Suppressor macrophage treated with lipopolysaccharide for 4 hours (primary cell): ENCODE measurements at places on chromosomes 12 and 14.

DNA sequence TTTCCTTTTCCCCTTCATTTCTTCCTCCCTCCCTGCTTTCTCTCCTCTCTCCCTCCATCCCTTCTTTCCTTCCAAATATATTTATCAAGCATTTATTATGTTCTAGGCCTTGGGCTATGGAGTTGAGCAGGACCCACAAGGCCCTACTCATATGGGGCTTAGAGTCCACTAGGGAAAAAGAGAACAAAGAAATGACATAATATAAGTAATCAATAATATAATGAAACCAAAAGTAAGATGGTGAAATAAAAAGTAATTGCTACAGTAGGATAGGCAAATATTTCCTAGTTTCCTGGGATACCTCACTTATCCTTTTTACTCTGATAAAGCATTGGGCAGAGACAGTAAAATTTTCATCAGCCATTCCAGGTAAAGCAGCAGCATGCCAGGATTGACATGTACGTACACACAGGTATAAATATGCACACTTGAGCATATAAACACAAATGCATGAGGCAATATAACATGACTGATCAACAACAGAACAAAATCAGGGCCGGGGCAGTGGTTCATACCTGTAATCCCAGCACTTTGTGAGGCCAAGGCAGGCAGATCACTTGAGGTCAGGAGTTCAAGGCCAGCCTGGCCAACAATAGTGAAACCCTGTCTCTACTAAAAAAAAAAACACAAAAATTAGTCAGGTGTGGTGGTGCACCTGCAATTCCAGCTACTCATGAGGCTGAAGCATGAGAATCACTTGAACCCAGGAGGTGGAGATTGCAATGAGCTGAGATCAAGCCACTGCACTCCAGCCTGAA, 35.5 kb upstream of the CSRP2 start:
- no peak for DNase-seq

DNA sequence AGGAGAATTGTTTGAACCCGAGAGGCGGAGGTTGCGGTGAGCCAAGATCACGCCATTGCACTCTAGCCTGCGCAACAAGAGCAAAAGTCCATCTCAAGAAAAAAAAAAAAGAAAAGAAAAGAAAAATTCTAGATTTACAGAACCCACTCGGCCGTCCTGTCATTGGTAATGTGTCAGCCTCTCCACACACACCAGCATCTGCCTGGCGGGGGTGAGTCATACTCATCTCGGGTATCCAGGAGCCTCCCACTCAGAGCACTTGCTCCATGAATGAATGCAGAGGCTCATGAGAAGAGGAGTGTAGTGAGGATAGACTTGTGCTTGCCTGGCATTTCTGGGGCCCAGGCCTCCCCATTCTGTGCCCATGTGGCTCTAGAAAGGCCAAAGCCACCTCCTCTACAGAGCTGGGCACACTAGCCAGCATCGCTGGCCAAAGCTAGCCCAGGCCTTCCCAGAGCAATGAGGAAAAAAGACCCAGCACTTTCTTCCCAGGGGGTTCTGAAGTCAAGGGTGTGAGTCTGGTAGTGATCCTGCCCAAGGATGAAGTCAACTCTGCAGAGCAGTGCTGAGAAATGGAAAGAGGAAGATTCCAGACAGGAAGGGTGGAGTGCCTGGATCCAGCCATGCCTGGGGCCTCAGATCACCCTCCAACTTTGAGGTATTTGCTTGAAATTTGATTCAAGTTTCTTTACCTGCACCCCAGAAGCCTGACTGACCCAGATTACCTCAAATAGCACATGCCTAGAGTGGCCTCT, 31.2 kb upstream of the KLC1 start:
- peak; percentile 43 for DNase-seq

DNA sequence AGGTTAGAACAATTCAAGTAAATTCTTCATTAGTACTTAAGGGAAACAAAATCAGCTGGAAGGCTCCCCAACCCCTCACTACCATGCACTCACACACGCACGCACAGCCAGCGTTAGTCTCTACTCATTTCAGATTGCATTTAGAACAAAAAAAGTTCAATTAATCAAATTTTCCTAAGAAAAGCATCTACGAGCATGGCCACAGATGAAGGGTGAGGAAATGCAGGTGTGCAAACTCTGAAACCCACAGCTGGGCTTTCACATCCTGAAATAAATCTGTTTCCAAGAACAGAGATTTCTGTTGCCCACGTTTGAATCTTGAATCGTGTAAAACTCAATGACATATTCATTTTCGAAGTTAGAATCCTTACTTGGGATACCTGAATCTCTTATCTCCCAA, 62.6 kb downstream of the SEL1L start:
- no peak for DNase-seq

DNA sequence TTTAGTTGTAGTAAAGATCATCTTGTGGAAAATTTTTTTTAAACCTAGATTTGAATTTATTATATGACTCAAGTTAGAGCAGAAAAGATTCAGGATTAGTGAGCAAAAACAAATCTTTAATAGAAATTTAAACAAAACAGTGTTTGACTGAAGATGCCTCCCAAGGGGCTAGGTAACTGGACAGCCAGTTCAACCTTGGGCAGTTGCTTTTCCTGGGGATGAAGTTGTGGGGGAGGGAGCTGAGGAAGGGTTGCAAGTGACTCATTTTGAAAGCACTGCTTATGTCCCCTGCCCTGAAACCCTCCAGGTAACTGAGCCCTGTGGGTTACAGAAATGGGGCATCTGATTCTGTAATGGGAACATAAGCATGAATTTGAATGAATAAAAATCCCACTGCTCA, 13.1 kb downstream of the CFAP54 start:
- DNase-seq, result no peak

GRCh38 chr12:6171409-6172015, 28.7 kb upstream of the CD9 start:
- DNase-seq, result no peak
